ENCODE measurements at places on chromosomes 4 and X. TPM values are rescaled to one million over a fixed set of nuclear protein-coding genes. Genes with fewer than 3 reads are reported as not detected.

DNA sequence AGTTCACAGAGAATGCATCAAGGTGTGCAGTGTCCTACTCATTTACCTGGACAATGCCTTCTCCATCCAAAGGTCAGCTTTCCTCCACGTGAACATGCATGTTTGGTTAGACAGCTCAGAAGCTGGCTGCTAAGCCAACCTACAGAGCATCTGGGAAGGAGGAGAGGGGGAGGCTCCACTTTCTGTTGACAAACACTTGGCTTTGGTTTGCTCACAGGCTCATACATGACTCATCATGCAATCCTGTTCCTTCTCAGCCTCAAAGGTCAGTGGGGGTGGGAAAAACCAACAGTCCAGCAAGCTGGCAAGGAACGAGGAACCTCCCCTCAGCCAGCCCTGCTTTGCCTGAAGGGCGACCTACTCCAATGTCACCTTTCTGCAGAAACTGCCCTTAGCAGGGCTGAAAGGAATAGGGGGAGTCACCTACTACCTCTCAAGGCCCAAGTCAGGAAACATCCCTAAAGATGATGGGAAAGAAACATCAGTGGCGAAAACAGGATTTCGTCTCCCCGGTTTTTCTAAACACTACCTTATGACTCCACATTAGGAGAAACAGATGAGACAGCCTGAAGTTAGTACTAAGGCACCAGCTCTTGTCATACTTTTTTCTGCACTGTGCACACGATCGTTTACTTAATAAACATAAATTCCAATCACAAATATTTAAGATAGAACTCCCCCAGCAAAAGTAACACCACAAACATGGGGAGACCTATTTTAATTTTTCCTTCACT is 37.9 kb downstream of the RELL1 start:
- DNase-seq = peak; percentile 81
- H3K27me3 ChIP-seq = no peaks in the 10 kb centered on the region
- H3K36me3 ChIP-seq = no peaks in the 10 kb centered on the region
- peaks cover 12% of the 10 kb centered on the region for H3K4me1 ChIP-seq
- no peak overlapping the region for H3K4me3 ChIP-seq
- no peak overlapping the region for H3K27ac ChIP-seq

Gene CD40LG
- not detected for total RNA-seq

Gene RS1
- total RNA-seq = not detected

Gene DNAAF6
- total RNA-seq = not detected

DNA sequence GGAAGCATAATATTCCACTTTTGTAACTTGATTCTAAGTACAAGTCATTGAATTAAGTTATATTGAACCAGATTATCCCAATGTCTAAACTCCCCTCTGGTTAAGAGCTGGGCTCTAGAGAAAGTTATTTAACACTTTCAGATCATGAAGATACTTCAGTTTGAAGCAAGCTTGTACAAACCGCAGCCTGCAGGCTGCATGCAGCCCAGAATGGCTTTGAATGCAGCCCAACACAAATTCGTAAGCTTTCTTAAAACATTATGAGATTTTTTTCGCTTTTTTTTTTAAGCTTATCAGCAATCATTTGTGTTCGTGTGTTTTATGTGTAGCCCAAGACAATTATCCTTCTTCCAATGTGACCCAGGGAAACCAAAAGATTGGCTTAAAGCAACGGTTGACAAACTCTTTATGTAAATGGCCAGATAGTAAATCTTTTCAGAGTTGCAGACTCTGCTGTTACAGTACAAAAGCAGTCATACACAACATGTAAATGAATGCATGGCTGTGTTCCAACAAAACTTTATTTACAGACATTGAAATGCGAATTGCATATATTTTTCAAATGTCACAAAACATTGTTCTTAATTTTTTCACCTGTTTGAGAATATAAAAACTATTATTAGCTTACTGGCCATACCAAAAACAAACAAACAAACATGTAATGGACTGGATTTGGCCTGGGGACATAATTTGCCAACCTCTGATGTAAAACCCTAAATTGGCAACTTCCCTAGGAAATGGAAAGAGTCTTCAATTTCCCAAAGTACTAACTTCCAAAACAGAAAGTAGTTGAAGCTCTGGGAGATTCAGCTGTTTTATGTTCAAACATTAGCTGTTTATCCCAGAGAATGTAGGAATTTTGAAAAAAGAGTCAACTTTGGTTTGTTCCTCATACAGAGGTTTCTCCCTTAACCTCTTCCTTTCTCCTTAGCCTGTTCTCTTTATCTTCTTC is 201.1 kb upstream of the MBNL3 start:
- H3K36me3 ChIP-seq = no peaks in the 10 kb centered on the region
- H3K27ac ChIP-seq = no peak overlapping the region
- peaks cover 20% of the 10 kb centered on the region for H3K27me3 ChIP-seq
- H3K4me1 ChIP-seq = no peaks in the 10 kb centered on the region

Gene GABRB1
- not detected for total RNA-seq

Gene SPOCK3
- total RNA-seq = not detected

All from adrenal gland (tissue), 19 donors.